ENCODE measurements at places on chromosomes 3 and 15.

DNA sequence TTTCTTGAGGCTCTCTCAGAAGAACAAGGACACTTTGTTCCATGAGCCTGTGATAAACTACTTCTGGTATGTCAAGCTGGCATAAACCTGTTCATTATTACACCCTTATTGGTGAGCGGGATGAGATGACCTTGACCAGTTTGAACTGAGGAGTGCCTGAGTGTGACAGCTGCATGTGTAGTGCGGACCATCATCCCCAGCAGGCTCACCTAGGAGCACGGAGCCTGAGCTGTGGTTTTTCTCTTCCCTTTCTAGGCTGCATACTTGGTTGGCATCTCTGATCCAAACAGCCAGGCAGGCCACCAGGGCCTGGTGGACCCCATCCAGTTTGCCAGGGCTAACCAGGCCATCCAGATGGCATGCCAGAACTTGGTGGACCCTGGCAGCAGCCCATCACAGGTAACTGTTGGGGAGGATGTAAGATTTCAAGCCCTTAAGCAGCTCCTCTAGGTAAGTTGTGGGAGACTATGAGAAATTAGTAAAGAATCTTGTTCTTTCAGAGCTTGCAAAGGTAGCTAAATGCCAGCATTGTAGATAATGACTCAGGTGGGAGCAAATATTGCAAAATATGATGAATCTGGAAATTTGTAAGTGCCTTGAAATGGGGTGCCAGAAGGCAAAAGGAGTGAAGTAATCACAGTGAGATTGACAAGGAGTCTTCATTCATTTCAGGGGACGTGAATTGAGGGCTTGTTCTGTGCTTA lies 288.9 kb upstream of the TPM1 start:
- DNase-seq: no peak

DNA sequence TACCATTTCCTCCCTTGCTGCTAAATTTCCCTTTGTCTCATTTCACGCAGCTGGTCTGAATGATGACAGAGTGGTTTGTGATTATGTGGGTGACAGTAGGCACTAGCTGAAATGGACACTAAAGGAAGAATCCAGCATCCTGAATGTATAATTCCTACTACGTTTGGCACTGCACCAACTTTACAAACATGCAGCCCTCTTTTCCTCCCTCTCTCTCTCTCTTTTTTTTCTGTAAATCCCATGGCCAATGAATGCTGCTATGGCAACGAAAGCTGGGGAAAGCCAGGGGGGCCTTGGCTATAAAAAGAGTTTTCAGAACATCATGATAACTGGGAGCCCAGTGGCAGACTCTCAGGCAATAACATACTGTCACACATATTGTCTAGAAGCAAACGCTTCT lies 367.2 kb upstream of the AGTR1 start:
- DNase-seq: no peak

- no peak for DNase-seq
Observed at GRCh38 chr3:141286856-141287255, 55.2 kb downstream of the PXYLP1 start.

DNA sequence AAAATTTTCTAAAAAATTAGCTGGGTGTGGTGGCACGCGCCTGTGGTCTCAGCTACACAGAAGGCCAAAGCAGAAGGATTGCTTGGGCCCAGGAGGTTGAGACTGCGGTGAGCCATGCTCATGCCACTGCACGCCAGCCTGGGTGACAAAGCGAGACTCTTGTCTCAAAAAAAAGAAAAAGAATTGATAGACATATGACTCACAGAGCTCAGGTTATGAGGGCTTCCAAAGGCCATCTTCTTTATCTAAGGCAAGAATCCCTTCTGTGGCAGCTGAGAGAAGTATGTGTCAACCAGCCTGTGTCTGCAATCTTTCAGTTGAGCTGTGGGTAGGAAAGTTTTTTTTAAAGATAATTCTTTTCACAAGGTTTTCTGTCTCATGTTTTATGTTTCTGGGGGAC lies 53.9 kb downstream of the MRPS25 start:
- DNase-seq: no peak

DNA sequence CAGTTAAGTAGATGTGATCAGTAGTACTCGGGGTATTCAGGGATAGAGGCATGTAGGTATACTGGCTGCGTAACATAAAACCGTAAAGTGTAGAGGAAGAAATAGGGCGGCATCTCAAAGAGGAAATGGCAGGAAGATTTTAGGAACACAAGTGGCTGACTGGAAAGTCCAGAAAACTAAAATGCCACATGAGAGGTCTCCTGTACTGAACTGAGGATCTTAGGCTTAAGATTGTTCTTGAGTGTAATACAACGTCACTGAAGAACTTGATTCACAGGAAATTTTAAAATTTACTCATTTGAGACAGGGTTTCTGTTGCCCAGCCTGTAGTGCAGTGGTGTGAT lies 2.3 kb upstream of the LMLN start:
- no peak for DNase-seq

GRCh38 chr3:66015841-66016240 lies 22.9 kb downstream of the MAGI1 start:
- DNase-seq: no peak

GRCh38 chr3:150723946-150724345 lies 20.2 kb upstream of the ERICH6 start:
- no peak for DNase-seq

DNA sequence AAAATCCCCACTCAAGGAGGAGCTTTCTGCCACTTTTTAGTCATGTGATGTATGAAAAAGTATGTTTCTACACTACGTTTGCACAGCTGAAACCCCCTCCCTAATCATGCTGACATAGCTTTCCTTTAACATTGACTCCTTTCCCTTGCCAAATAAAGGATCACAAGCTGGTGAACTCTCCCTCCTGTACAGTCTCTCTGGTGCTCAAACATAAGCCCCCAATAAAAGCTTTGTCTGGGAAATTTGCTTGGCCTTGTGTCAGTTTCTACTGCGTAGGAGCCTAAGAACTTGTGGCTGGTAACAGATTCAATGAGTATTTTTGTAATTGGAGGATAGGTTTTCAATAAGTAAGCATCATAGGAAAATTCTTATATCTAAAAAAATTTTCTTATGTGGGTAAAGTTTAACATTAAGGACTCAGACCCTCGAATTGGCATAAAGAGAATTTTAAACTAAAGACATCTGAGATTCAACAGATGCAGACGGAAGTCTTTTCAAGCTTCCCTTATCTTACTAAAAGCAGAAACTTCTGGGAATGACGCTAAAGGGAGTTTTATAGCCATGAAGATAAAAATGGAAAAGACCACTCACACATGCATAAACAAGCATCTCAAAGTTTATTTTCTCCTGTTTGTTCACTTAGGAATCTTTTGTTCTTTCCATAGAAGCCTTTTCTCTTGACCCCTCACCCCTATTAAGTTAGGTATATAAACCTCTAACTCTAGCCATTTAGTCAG lies 44.1 kb upstream of the P2RY1 start:
- no peak for DNase-seq

DNA sequence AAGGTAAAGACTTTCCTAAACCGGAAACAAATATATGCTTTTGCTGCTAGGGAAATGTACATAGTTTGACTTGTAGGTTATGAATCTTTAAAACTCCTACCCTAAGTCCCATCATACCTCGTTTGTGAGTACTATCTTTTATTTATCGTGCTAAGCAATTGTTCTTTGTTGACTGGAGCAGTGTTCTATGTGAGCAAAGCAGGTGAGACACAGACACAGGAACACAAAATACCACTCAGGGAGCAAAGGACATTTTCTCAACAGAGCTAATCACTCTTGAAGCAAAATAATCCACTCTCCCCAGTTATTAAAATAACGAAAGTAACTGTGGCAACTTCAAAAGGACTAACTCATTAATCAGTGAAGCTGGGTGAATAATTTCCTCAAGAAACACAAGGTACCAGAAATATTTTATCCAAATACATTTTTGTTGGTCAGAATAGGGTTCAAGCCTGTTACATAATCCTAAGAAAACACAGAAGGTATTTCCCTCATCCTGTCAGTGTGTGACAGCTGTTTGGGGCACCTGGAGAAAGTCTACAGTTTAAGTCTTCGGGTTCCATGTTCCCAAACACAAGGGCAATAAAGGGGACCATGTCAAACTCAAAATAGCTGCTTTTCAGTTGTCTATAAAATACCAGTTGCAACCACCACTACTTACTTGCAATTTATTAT lies 407.7 kb downstream of the FOXP1 start:
- no peak for DNase-seq

- no peak for DNase-seq
Observed at GRCh38 chr3:55531321-55531720, 44.2 kb upstream of the WNT5A start.

DNA sequence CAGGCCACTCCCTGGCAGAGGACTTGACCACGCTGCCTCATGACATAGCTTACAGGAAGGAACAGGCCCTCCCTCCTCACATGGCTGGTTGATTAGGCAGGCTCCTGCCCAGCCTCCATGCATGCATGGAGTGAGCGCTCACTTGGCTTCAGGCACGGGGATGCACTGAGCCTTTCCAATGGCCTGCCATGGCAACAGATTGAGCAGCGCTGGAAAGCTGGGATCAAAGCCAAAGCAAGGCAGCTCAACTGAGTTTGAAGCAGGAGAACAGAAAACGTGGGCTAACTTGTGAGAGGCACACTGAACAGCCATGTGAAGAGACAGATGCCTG lies 5.9 kb upstream of the GRAMD2A start:
- DNase-seq: peak; percentile 82

- DNase-seq: no peak
Observed at GRCh38 chr3:53158765-53159155, 2.2 kb upstream of the PRKCD start.

DNA sequence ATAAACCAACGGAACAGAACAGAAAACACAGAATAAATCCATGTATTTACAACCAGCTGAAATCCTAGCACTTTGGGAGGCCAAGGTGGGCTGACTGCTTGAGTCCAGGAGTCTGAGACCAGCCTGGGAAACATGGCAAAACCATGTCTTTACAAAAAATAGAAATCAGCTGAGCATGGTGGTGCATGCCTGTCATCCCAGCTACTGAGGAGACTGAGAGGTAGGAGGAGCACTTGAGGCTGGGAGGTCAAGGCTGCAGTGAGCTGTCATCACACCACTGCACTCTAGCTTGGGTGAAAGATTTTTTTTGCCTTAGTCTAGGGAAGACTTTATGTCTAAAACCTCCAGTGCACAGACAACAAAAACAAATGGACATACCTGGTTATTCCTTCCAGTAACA lies 120.7 kb downstream of the STT3B start:
- DNase-seq: no peak

DNA sequence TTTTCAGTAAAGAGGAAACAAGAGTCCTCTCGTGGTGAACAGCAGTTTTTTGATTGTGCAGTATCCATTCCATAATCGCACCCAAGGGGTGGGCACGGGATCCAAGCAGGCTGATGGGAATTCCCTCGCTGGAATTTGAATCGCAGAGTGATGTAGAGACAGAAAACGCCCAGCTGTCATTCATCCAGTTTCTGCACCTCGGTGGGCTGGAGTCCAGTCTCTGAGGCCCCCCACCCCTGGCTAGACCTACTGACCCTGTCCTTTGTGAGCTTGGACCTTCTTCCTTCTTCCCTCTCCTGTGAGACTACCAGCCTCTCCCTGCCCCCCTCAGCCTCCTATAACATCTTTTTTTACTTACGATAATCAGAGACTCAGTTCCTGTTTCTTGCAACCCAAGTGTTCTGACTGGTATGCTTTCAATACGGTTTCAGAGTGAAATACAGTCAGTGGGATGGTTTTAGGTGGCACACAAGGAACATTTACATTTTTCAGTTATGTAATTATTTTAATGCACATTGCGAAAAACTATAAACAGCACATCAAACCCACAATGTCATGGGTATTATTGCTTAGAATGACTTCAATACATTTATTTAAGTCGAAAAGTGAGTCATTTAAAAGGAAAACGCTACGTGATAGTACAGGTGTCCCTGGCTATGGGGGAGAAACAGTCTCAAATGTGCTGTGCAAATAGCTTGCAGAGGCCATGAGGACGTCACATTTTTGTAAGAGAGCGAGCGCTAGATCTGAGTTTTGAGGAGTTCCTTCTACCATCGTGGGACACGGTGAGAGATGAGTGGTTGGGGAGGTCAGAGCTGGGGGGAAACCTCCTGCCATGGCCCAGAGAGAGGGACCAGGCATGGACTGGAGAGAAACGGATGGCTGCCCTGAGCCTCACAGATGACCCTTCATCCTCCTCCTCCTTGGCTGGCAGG lies 37.5 kb upstream of the CHST2 start:
- no peak for DNase-seq

DNA sequence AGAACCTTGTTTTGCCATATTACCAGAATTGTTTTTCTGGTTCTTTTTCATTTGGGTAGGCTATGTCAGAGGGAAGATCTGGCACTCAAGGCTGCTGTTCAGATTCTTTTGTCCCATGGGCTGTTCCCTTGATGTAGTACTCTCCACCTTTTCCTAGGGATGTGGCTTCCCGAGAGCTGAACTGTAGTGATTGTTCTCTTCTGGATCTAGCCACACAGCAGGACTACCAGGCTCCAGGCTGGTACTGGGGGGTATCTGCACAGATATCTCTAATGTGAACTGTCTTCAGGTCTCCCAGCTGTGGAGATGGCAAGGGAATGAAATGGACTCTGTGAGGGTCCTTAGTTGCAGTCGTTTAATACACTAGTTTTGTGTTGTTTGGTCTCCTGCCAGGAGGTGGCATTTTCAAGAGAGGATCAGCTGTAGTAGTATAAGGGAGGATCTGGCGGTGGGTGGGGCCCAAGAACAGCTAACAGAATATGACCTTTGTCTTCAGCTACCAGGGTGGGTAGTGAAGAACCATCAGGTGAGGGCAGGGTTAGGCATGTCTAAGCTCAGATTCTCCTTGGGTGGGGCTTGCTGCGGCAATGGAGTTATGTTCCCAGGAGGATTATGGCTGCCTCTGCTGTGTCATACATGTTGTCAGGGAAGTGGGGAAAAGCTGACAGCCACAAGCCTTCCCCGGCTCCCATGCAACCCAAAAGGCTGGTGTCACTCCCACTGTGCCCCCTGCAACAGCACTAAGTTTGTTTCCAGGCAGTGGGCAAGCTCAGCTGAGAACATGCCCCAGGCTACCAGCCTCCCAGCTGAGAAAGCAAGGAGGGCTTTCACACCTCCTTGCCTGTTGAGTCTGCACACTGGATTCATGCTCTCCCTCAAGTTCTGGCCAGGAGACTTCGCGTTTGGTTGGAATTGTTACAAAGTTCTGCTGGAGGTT lies 252.5 kb downstream of the ISL2 start:
- DNase-seq: no peak

GRCh38 chr3:184565421-184566211 lies 4.0 kb downstream of the EPHB3 start:
- peak; percentile 86 for DNase-seq

DNA sequence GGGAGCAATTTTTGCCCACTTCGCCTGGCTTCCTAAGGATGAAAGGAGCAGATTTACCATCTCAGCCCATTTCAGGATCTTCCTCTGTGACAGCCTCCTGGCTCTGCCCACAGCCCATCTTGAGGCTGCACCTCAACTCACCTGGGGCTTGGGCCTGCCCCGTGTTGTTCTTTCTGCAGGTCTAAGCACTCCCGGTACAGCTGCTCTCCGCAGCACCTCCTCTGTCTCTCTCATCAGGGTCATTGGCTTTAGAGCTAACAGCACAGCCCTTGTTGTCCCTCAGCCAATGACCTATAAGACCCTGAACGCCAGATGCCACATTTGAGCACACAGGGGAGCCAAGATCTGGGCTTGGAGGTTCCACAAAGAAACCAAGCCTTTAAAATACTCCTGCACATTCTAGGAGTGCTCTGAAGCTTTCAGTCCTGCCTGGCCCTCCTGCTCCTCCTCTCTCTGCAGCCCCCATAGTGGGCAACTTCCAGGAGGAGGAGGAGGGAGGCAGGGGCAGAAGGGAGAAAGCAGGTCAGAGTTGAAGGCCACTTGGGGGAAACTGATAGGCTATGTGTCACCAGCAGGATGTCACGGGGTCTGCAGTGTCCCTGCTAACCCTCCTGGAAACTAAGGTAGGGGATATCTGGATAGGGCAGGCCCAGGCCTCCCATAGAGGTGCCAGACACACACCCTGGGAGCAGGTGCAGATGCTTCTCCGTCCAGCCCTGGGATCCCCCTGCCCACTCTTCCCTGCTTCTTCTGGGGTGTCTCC lies 115.6 kb downstream of the ETFA start:
- DNase-seq: no peak
